ENCODE measurements at places on chromosomes 5 and 9.
A peak's percentile ranks its signal among the peaks of the same experiment; 100 is the strongest.

DNA sequence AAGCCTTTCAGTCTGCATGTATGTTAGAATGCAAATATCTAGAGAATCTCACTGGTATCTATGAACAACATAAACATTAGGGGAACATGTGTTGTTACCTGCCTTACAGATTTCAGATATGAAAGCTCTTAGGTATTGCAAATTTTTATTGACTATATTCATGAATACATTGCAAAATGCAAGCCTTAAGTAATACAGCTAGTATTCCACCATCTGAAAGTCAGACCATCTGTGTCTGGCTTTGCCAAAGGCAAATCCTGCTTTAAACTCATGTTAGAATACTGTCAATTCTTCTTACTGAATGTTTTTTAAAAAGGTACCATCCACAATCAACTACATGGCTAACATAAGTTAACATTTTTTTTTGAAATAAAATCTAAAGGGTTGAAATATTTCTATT is 215.6 kb downstream of the AP3B1 start:
- no peak for DNase-seq

- no peak for DNase-seq
These were observed 324.6 kb downstream of the CAAP1 start for GRCh38 chr9:26567976-26568375.

DNA sequence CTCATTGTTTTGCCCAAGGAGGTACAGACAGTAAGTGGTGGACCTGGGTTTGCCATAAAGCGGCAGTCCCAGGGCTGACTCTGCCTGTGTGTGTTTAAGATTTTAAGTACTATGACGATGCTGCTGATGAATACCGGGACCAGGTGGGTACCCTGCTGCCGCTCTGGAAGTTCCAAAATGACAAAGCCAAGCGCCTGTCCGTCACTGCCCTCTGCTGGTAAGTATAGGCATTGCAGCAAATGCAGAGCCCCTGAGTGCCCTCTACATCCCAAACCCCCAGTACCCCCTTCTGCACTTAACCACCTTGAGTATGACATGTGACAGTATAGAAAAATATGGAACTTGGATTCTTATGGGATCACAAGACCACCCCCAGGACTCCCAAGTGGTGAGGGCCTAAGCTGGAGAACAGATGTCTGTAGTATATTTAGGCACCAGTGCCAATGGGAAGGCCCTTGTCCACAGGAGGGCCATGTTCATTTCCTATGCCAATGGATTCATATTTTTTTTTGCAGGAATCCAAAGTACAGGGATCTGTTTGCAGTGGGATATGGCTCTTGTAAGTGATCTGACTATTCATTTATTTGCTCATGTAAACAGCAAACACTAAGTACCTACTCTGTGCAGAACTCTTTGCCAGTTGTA is 22.0 kb downstream of the ENHO start:
- peak; percentile 77 for DNase-seq

DNA sequence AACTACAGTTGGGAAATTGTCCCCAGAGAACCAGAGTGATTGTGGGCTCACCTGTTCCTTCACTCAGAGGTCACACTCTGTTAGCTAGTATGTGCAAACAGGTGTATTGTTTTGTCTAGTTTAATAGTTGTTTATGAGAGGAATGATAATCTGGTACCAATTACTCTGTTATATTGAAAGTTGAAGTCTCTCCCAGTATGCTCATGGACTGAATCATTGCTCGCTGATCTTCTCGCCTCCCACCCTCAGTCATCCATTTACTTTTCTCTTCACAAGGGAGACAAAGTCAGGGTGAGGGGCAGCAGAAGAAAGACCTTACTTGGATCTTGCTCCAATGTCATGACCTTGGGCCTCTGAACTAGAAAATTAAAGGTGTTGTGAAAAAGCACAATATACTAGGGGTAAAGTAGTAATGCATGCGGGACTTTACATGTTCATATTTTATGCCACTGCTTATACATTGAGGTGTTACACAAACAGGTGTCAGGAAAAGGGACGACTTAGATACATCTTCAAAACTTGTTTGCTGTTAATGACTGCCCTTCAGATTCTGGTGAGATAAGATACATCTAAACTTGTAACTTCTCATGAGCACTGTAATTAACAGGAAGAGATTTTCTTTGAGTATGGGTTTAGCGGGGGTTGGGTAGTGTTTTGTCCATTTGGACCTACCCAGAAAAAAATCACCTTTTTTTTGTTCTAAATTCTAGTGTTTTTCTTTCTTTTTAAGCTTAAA is 36.9 kb downstream of the LNPEP start:
- no peak for DNase-seq

DNA sequence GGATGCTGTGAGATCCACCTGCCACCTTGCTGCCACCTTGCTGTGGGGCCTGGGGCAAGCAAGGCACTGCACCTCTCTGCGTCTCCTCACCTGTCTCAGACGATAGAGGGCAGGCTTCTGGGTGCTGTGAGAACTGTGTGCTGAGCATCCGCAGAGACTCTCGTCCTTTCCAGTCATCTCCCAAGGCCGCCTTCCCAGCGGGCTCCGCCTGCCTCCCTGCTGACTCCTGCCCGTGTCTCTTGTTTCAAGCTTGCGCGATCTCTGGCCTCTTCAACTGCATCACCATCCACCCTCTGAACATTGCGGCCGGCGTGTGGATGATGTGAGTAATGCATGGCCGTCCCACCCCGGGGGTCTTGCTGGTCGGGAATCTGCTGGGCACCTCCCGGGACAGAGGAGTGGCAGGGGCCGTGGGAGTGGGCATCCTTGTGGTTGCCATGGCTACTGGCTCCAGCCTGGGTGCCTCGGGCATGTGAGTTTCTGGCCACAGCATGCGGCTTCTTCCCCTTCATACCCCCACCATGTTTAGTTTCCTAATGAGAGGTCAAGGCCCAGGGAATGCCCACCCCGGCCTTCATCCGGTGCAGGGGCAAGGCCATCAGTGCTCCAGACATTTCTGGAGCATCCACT is 3.6 kb downstream of the CACFD1 start:
- no peak for DNase-seq

- no peak for DNase-seq
These were observed 751.6 kb downstream of the TLR4 start for GRCh38 chr9:118455788-118456187.

GRCh38 chr9:28832168-28832770 is 1259.0 kb upstream of the C9orf72 start:
- no peak for DNase-seq

DNA sequence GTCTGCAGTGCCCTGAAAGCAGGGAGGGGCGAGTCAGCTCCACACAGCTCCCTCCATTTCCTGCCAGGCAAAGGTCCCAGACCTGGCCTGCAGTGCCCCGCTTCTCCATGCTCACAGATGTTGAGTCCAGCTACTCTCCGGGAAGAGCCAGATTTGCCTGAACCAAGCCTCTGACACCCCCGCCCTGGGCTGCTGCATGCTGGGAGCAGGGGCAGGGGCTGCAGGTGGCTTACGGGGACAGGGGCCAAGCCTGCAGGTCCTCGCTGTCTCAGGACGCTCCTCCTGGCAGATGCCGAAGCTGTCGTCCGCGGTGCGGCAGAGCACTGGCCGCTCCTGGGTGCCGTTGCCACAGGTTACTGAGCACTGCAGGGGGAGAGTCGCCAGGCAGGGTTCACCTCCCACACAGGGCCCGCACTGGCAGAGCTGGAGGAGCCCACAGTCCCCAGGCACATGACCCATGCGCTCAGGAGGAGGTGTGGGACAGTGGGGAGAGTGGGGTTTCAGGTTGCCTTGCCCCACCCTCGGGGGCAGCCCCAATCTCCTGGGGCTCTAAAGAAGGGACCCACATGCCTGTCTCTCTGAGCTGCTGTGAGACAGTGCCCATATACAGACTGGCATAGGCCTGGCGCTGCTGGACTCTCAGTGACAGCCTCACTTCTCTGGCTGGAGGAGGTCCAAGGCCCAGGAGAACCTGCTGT is 62.4 kb downstream of the ZNF354C start:
- DNase-seq, result no peak

DNA sequence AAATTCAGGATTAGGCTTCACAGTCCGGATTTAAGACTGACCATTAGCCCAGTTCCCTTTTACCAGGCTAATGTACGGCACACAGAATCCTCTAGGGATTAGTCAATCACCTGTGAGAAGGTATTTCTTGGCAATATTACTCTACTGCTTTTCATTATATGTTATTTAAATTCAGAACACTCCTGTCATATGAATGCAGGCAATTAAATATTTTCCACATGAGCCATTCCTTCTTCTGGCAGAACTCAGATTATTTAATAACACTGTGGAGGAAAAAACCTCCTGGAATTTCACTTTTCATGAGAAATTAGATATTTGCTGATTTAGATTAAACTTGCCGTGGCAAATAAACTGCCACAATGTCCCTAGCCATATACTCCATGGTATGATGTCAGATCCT is 1357.5 kb upstream of the C9orf72 start:
- no peak for DNase-seq

DNA sequence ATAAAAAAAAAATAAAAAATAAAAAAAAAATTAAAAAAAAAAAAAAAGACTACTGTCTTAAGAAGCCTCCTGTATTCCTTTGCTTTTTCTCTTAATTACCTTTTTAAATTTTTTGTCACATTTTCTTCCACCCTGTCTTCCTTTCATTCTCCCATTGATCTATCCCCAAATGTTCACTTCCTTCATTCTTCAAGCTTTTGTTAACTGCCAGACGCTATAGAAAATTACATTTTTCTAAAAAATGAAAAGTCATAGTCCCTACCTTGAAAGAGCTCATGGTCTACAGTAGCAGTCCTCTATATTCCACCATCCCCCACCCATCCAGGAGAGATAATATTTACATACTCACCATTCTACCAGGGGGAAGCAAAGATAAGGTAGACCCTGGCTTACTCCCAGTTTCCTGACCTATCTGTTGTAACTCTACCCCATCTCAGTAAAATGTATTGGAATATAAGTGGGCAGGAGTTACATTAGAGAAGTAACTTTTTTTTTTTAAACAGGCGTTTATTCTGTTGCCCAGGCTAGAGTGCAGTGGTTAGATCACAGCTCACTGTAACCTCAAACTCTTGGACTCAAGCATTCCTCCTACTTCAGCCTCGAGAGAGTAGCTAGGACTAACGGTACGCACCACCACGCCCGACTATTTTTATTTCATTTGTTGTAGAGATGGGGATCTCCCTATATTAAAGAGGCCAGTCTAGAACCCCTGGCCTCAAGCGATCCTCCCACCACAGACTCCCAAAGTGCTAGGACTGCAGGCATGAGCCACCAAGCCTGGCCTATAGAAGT is 3.8 kb upstream of the PRKAA1 start:
- DNase-seq, result no peak

DNA sequence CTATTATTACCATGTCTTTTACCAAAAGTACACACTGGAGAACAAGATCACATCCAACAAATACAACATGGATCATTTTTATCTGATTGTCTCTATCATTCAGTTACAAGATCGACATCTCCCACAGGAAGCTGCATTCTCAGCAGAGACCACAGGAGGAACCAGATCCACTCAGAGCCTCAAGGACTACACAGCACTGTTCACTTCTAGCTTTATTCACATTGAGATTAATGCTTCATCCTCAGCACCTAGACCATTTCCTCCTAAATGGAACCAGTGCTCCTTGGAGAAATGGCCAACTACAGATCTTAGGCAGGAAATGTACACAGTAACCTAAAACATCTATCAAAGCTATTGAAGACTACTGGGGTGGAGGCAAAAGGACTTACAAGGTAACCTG is 13.3 kb upstream of the C5orf15 start:
- DNase-seq, result no peak

GRCh38 chr5:29963956-29964355 is 1229.5 kb upstream of the CDH6 start:
- no peak for DNase-seq

GRCh38 chr5:40939753-40940152 is 30.5 kb downstream of the C7 start:
- DNase-seq, result no peak

GRCh38 chr5:45411971-45412612 is 284.1 kb downstream of the HCN1 start:
- DNase-seq, result no peak

- DNase-seq, result no peak
These were observed 190.4 kb downstream of the MTRR start for GRCh38 chr5:8059337-8059736.

DNA sequence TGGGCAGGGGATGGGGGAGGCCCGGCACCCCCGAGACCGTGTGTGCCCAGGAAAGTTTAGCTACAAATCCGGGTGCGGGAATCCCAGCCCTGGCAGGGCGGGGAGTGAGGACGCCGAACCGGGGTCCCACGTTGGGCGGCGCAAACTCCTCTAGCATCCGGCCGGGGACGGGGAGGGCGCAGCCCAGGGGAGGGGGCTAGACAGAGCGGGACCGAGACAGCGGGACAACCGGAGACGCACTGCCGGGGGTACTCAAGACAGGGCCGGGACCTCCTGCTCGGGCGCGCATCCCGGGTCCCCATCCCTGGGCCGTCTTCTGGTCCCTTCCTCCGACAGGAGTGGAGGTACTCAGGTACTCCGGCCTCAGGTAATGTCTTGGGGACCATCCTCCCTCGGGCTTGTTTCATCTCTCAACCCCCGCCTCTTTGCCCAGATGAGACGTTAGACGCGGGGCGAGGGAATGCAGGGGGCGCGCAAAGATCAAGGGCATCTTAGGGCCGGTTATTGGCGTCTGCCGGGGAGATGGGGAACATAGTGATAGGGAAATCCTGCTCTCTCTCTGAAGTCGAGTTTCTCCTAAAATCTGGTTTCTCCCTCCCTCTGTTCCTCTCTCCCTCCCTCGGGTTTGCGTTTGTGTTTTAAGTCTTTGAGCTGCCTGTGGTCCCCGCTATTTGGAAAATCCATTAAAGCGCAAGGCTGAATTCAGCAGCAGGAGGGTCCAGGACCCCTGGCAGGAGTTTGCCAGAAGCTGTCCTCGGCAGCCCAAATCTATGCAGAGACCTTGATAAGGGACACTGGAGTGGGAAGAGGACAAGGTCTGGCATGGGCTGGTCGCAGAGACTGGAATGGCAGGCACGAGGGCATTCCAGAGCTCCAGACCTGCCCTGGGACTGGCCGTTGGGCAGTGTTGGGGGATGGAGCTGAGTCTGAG is 815 bp downstream of the PDZD2 start:
- DNase-seq, result peak; percentile 26

- no peak for DNase-seq
These were observed 551 bp upstream of the CAAP1 start for GRCh38 chr9:26893030-26893676.

DNA sequence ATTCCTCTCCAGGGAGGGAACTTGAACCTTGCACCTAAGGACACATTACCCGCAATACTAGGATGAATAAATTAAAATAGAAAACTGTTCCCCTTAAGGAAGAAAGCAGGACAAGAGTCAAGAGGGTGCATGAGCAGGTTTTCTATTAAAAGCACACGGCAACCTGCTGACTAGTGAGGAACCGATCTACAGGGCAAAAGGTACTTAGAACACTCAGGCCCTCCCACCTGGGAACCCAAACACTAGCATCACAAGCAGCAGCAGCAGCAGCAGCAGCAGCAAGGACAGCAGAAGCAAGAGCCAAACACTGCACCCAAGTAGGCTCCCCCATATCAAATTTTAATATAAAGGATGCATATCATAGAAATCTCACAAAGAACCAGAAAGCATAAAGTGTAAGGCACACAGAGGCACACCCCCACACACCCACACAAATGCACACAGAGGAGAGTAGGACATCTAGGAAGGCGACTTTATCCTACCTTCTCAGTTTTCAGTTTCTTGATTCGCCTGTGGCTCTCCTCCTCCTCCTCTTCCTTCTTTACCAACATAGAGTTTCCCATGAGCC is 2.8 kb downstream of the ZNF608 start:
- DNase-seq, result peak; percentile 50
